Suprapubic skin (tissue), 4 donors: ENCODE measurements at places on chromosomes 12 and 14. TPM values are rescaled to one million over a fixed set of nuclear protein-coding genes. Genes with fewer than 3 reads are reported as not detected.
A peak's percentile ranks its signal among the peaks of the same experiment; 100 is the strongest.

GRCh38 chr14:61549425-61549824, 145.9 kb upstream of the HIF1A start:
- no peak for DNase-seq
- H3K4me3 ChIP-seq = no peak overlapping the region
- no peak overlapping the region for H3K27ac ChIP-seq
- H3K4me1 ChIP-seq = peaks cover 38% of the 10 kb centered on the region
- H3K36me3 ChIP-seq = peaks cover 25% of the 10 kb centered on the region

GRCh38 chr12:96424601-96425000, 24.4 kb upstream of the CDK17 start:
- no peaks in the 10 kb centered on the region for H3K27me3 ChIP-seq
- no peaks in the 10 kb centered on the region for H3K36me3 ChIP-seq
- H3K4me3 ChIP-seq = no peak overlapping the region
- DNase-seq = no peak

GRCh38 chr12:132114667-132115066, 29.5 kb downstream of the DDX51 start:
- no peak overlapping the region for H3K27ac ChIP-seq
- H3K27me3 ChIP-seq = no peaks in the 10 kb centered on the region
- H3K4me3 ChIP-seq = no peak overlapping the region
- DNase-seq = peak; percentile 67
- no peaks in the 10 kb centered on the region for H3K4me1 ChIP-seq

DNA sequence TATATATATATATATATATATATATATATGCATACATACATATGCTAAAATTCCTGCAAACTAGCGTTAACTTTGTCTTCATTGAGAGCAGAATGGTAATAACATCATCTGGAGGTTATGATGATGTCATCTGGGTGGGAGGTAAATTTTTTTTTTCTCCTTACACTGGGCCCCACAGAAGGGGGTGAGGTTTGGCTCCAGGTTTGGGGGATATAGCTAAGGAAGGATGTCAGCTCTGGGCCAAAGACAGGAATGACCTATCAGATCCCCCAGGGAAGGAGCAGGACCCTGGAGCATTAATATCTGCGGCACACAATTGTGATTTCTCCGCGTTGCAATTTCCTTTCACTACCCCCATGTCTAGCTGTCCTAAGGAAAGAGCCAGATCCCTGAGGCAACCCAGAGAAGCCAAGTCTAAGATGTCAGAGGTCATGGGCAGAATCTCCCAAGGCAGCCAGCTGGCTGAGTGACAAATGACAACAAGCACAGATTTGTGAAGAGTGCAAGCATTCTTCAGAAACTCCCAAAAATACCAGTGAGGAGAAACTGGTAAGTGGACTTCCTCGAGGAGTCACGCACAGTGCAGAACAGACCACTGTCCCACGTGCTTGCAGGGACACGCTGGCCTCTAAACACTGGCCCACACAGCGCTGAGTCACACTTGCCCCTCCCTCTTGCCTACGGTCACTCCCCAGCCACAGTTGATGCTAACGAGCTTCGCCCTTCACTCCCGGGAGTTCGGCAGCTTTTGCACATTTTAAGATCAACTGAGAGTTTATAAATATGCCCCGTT, 9.9 kb downstream of the UBC start:
- peak; percentile 94 for DNase-seq
- no peaks in the 10 kb centered on the region for H3K27me3 ChIP-seq
- peaks cover 27% of the 10 kb centered on the region for H3K4me1 ChIP-seq
- H3K36me3 ChIP-seq = no peaks in the 10 kb centered on the region
- H3K4me3 ChIP-seq = peak overlapping the region; percentile 12
- H3K27ac ChIP-seq = peak overlapping the region; percentile 85

DNA sequence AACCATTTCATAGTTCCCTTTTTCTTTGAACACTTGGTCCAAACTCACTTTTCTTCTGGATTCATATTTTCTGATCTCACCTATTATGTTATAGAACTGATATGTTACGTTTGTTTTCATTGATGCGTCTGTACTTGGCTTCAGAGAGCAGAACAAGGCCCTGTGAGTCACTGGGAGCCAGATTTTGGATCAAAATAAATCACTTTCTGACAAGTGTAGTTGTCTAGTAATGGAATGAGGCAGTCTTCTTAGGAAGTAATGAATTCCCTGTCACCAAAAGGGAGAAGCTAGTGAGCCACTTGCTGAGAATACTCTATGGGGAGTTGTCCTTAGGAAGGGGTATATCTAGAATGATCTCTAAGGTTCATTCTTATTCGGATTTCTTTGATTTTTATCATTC, 10.2 kb downstream of the BICD1 start:
- no peak overlapping the region for H3K4me3 ChIP-seq
- no peaks in the 10 kb centered on the region for H3K27me3 ChIP-seq

DNA sequence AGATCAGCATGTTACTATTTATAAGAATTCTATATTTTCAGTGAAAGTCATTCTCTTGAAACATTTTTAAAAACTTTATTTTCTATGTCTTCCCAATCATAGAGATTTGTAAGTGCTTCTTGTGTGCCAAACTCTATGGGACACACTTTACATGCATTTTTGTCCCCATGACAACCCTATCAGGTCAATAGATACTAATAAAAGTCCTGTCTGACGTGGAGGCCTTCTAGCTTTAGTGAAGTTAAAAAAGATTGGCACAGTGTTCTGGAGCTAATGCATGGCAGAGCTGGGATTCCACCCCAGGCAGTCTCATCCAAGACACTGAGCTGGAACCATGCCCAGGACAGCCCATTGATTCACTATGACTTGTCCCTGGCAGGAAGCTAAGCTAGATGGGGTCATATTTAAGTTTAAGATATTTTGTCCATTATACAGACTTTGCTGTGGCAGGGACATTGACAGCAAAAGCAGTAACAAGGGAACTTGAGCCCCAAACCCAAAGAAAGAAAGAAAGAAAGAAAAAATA, 28.1 kb downstream of the TTC6 start:
- no peak overlapping the region for H3K27ac ChIP-seq
- no peak for DNase-seq
- H3K36me3 ChIP-seq = no peaks in the 10 kb centered on the region
- peaks cover 18% of the 10 kb centered on the region for H3K4me1 ChIP-seq
- H3K27me3 ChIP-seq = peaks cover 28% of the 10 kb centered on the region

GRCh38 chr14:62322216-62322615, 560.0 kb downstream of the SNAPC1 start:
- H3K4me1 ChIP-seq = no peaks in the 10 kb centered on the region
- H3K27me3 ChIP-seq = no peaks in the 10 kb centered on the region
- no peak overlapping the region for H3K27ac ChIP-seq
- no peak overlapping the region for H3K4me3 ChIP-seq
- no peak for DNase-seq

GRCh38 chr14:68392393-68393141, 400.3 kb downstream of the ZFP36L1 start:
- peak overlapping the region; percentile 71 for H3K27ac ChIP-seq
- peaks cover 64% of the 10 kb centered on the region for H3K4me1 ChIP-seq
- no peaks in the 10 kb centered on the region for H3K36me3 ChIP-seq
- no peaks in the 10 kb centered on the region for H3K27me3 ChIP-seq
- no peak overlapping the region for H3K4me3 ChIP-seq

- H3K36me3 ChIP-seq = no peaks in the 10 kb centered on the region
- no peak for DNase-seq
- no peak overlapping the region for H3K4me3 ChIP-seq
- H3K4me1 ChIP-seq = no peaks in the 10 kb centered on the region
- H3K27ac ChIP-seq = no peak overlapping the region
These were observed 57.1 kb downstream of the CCDC60 start for GRCh38 chr12:119391673-119392072.

DNA sequence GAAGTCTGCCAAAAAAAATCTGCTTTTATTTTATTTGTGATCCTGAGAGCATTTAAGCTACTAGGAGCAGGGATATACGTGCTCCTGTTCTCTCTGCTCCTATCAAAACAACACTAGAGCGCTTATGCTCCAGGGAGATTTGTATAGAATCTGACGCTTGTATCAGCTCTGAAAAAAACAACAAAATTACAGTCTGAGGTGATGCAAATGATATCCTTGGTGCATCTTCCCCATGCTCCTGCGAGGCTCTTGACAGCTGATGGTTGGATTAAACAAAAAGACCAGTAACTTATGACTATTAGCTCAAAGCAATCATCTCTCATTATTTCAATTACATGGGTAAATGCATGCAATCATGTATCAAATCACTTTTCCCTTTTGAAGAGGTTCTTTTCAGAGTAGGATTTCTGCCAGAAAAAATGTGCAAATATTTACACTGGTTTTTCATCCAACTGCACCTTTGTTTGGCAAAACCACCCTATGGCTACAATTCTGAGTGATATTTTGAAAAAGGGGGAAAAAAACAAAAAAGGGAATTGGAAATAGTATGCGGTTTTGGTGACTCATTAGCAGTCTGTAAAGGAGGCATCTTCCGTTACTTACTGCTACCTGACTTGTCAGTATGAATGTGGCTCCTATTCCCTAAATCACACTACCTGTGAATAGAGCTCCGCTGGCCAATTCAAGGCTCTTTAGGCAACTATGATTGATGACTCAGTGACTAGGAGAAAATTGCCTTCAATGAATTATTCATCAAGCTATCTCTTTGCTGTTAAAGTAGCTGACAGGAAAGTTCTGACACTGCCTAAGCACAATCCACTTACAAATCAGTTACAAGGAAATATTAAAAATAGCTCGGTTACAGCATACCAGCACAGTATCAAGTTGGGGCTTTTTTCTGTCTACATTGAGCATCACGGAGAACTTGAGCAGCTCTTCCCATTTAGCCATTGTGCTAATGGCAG, 450.0 kb downstream of the FOXG1 start:
- no peak overlapping the region for H3K27ac ChIP-seq
- no peaks in the 10 kb centered on the region for H3K4me1 ChIP-seq
- no peaks in the 10 kb centered on the region for H3K27me3 ChIP-seq

GRCh38 chr12:89994911-89995310, 286.3 kb upstream of the ATP2B1 start:
- no peak for DNase-seq
- no peak overlapping the region for H3K27ac ChIP-seq
- no peaks in the 10 kb centered on the region for H3K4me1 ChIP-seq
- no peaks in the 10 kb centered on the region for H3K27me3 ChIP-seq
- no peak overlapping the region for H3K4me3 ChIP-seq

DNA sequence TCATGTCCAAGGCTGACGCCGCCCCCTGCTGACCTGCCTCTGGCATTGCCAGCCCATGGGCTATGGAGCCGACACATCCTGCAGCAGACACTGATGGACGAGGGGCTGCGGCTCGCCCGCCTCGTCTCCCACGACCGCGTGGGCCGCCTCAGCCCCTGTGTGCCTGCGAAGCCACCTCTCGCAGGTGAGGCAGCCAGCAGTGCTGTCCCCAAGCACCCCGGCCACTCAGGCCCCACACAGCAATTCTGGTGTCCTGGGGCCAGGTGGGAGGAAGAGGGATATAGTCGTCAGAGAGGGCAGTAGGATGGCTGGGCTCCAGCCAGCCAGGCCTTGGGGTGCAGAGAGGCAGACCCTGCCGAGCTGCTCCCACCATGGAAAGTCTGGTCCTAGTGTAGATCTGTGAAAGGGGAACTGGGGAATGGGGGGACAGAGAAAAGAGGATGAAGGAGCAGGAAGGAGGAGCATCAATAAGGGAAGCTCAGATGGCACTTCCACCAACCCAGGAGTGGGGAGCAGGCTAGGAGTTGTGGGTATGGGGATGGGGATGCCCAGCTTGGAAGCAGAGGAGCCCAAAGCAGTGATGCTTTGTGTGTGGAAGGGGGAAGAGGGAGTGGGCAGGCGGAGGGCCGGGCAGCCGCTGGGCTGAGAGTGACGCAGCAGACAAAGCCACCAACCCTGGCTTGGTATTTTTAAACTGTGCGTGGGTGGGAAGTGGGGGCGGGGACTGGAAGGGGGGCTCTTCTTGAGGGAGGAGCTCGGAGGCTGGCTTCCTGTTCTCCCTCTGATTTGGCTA, 4.7 kb downstream of the NAB2 start:
- H3K4me1 ChIP-seq = peaks cover 83% of the 10 kb centered on the region
- H3K36me3 ChIP-seq = peaks cover 71% of the 10 kb centered on the region
- H3K4me3 ChIP-seq = no peak overlapping the region
- peak; percentile 90 for DNase-seq

- no peaks in the 10 kb centered on the region for H3K4me1 ChIP-seq
- no peaks in the 10 kb centered on the region for H3K36me3 ChIP-seq
- no peak for DNase-seq
- no peak overlapping the region for H3K4me3 ChIP-seq
- no peaks in the 10 kb centered on the region for H3K27me3 ChIP-seq
These were observed 177.8 kb downstream of the RPS29 start for GRCh38 chr14:49408187-49408933.

DNA sequence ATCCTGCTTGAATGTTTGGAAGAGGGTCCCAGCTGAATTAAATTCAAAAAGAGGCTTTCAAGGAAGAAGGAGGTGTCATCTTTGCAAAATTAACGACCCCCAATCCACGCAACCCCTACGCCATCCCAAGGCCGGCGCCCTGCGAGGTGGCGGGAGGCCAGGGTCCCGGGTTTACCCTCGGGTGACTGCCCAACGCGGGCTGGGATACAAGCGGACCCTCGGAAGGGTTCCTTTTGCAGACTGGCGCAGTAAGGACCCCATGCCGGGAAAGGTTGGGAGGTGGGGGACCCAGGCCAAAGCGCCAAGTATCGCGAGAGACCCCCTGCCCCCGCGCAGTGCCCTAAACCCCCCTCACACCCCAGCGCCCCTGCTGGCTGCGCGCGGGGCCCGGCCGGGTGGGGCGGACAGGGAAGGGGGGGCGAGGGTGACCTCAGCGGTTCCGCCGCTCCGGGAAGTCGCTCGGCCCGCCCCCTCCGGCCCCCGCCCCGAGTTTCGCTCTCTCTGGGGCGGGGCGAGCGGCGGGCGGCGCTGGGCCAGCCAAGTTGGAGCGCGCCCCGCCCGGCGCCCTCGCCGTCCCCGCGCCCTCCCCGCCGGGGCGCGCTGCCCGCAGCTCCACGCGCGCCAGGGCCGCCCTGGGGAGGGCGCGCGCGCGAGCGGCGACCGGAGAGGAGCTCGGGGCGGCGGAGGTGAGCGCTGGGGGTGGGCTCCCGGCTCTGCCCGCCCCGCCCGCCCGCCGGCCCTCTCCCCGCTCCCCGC, 708 bp upstream of the ZBTB42 start:
- no peaks in the 10 kb centered on the region for H3K27me3 ChIP-seq
- H3K4me1 ChIP-seq = peaks cover 49% of the 10 kb centered on the region
- H3K4me3 ChIP-seq = peak overlapping the region; percentile 81
- peak; percentile 92 for DNase-seq

GRCh38 chr12:53078425-53079225, 565 bp downstream of the SPRYD3 start:
- H3K4me3 ChIP-seq = peak overlapping the region; percentile 65
- peak; percentile 63 for DNase-seq
- peaks cover 31% of the 10 kb centered on the region for H3K36me3 ChIP-seq

GRCh38 chr12:128276471-128276870, 9.5 kb downstream of the TMEM132C start:
- no peak overlapping the region for H3K4me3 ChIP-seq
- H3K27ac ChIP-seq = no peak overlapping the region
- H3K36me3 ChIP-seq = no peaks in the 10 kb centered on the region
- no peaks in the 10 kb centered on the region for H3K4me1 ChIP-seq
- DNase-seq = no peak

The CLEC9A gene
- total RNA-seq = not detected

The CINP gene
- total RNA-seq = 28.3 TPM

The ING4 gene
- total RNA-seq = 73.4 TPM

The NYNRIN gene
- total RNA-seq = 34.4 TPM
